Ureter (tissue), 1 donor: ENCODE measurements at places on chromosomes 5 and 9. TPM values are rescaled to one million over a fixed set of nuclear protein-coding genes. Genes with fewer than 3 reads are reported as not detected.
A peak's percentile ranks its signal among the peaks of the same experiment; 100 is the strongest.

ARL14EPL gene
- not detected for total RNA-seq

ANKRD34B gene
- not detected for total RNA-seq

SNX24 gene
- total RNA-seq: 19.5 TPM

FAM163B gene
- total RNA-seq: not detected

IL4 gene
- total RNA-seq: not detected

COL23A1 gene
- 3.5 TPM for total RNA-seq

EDIL3 gene
- 6.8 TPM for total RNA-seq

IFNA21 gene
- not detected for total RNA-seq

TBC1D13 gene
- 33.6 TPM for total RNA-seq

DNA sequence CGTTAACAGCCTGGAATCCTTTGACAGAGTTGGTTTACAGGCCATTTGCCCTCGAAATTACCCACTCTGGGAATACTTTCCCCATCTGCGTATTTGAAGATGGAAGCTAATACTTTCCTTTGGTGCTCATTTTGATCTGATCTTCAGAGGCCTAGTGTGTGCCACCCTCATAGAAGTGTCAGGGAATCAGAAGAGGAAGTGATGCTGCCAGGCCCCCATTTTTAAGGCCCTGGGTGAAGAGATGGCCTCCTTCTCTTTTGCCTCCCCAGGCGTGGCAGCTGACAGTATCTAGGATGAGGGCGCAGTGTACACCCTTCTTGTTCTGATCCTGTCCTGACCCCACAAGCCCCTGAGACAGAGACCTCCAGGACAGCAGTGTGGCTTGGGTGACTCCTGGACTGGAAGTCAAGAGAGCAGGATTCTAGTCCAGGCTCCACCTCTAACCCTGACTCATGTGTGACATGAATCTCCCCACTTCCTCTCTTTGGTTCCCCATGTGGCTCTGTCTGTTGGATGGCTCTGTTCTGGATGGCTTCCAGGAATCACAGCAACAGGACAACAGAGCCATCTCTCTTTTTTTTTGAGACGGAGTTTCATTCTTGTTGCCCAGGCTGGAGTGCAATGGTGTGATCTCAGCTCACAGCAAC, 27.8 kb downstream of the CSF1R start:
- DNase-seq: no peak

GRCh38 chr5:39783756-39784421, 359.1 kb upstream of the DAB2 start:
- no peak for DNase-seq

- DNase-seq: no peak
These were observed 119.5 kb downstream of the GRIA1 start for GRCh38 chr5:153610009-153610408.

DNA sequence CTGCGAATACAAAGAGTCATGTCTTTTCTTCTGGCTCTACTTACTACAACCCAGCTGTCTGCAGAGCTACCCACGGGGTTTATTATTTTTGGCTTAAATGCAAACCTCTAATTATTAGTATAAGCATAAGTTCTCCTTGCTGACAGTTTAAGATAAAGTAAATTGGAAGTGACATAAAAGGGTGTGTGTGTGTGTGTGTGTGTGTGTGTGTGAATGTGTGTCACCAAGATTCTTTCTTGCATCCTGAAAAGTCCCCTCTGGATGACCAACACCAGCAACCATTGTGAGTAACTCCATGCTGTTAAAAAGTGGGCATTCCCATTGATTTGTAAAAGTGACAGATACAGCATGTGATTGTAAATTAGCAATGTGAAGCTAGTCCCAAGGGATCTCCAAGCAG, 803.8 kb upstream of the ZNF608 start:
- no peak for DNase-seq

GRCh38 chr5:121325930-121326329, 525.8 kb upstream of the FTMT start:
- no peak for DNase-seq

GRCh38 chr5:78961743-78962142, 23.4 kb downstream of the ARSB start:
- no peak for DNase-seq

DNA sequence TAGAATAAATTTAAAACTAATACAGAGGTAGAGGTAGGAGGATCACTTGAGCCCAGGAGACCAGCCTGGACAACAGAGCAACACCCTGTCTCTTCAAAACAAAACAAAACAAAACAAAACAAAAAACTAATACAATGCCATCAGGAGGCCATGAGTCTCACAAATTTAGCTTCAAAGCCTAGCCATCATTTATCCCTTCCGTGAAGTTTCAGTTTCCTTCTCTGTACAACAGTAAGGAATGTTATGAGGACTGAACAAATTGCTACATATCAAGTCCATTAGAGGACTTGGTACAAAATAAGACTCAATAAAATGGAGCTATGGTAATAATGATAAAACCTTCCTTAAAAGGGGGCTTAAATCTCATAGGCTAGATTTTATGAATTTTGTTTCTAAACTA, 60.8 kb downstream of the MAPKAP1 start:
- DNase-seq: no peak

DNA sequence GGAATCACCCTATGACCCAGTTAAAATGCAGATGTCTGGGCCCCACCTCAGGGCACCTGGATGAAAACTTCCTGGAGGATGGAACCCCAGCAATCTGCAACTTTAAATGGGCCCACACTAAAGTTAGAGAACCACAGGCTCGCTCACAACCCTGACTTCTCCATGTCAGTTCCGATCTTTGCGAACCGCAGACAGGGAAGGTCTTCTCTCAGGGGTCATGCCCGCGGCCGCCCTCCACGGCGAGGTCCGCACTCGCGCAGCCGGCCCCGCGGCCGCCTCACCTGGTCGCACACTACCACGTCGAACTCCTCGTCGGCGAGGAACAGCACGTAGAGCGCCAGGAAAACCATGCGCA, 499 bp downstream of the ALG2 start:
- DNase-seq: no peak

GRCh38 chr9:137772281-137772873, 105.2 kb upstream of the CACNA1B start:
- no peak for DNase-seq

- no peak for DNase-seq
These were observed 81.0 kb upstream of the SAP30L start for GRCh38 chr5:154364771-154365170.

GRCh38 chr9:84296146-84296843, 44.3 kb downstream of the SLC28A3 start:
- no peak for DNase-seq

- no peak for DNase-seq
These were observed 156.4 kb downstream of the SPOCK1 start for GRCh38 chr5:137342764-137343163.

GRCh38 chr5:96051401-96051830, 89.8 kb upstream of the ELL2 start:
- DNase-seq: no peak

DNA sequence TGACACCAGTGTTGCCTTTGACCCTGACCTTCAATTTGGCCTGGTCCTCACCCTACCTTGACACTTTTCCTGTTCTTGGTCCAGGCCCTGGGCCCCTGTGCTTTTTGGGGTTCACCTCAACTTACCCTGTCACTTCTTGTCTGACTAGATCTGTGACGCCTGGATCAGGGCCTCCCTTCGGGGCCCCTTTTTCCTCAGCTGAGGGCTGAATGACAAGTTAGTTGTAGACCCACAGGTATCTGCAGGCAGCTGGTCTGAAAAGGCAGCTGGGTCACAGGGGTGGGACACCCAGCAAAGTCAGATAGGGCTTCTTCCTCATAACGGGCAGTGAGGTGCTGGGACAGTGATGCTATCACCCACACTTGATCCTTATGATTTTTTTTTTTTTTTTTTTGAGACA, 10.0 kb upstream of the MYORG start:
- DNase-seq: peak; percentile 31

DNA sequence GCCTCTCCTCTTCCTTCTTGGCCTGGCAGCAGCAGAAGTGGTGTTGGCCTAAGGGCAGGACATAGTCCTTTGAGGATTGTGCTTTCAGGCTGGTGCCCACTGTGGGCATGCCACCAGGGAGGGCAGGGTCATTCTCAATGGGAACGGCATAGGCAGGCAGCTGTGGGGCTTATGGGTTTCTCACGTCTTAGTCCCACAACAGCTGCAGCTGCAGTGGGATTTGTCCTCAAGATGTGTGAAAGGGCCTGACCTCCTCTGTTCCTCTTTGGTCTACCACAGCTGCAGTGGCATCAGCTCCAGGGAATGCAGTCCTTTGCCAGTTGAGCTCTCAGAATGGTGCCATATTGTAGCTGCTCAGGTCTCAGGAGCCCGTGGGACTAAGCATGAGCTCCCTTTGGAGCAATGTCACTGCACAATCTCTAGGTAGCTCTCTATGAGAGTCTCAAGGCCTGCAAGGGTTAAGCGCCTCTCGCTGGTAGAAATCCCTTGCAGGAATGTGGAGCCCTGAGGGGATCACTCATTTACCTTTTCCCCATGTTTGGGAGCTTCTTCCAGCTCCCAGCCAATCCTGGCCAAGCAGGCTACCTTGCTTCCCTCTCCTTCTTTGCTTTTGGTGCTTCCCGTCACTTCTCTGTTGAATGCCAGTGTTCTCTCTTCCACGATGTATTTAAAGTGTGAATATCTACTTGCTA, 104.8 kb downstream of the GNA14 start:
- DNase-seq: no peak

DNA sequence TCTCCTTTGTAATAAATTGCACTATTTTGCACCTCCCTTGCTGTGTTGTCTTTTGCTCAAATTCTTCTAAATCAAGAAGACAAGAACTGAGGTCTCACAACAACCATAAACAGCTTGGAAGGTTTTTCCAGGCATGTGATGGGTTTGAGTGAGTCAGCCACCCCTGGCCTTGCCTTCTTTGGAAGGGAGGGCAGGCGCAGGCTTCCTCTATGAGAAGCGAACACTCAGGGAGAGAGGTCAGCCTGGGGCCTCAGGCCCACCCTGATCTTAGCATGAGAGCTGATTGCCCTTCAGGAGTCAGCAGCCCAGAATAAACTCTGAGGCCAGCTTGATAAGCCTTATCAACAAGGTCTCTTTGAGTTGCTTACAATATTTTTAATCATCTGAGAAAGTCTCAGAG, 31.6 kb downstream of the S1PR3 start:
- DNase-seq: no peak

GRCh38 chr5:77859306-77859705, 83.2 kb upstream of the TBCA start:
- DNase-seq: no peak

GRCh38 chr9:16526380-16526779, 344.1 kb downstream of the BNC2 start:
- DNase-seq: no peak

- DNase-seq: no peak
These were observed 337.8 kb downstream of the PTPRD start for GRCh38 chr9:10274988-10275387.

GRCh38 chr9:108039012-108039411, 549.4 kb upstream of the KLF4 start:
- DNase-seq: no peak

GRCh38 chr5:9105851-9106250, 440.0 kb downstream of the SEMA5A start:
- no peak for DNase-seq
